ENCODE measurements at places on chromosomes 16 and 17.

GRCh38 chr16:11080999-11081630 lies 136.8 kb downstream of the CLEC16A start:
- no peak for DNase-seq

- no peak for DNase-seq
Observed at GRCh38 chr16:65041667-65042066, 80.2 kb downstream of the CDH11 start.

- no peak for DNase-seq
Observed at GRCh38 chr16:57821149-57821971, 19.1 kb upstream of the KIFC3 start.

DNA sequence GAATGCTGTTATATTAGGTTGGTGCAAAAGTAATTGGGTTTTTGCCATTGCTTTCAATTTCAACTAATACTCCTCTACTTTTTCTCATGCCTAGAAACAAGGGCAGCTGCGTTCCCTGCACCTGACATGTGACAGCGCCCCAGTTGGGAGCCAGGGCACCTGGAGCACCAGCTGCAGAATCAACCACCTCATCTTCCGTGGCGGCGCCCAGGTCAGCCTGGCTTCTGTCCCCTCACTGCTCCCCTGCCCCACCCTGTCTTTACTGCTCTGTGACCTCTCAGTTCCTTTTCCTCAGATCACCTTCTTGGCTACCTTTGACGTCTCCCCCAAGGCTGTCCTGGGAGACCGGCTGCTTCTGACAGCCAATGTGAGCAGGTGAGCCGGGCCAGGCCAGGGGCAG lies 16.4 kb upstream of the ITGAD start:
- DNase-seq = no peak

GRCh38 chr17:351449-351738 lies 1.2 kb downstream of the RPH3AL start:
- no peak for DNase-seq

DNA sequence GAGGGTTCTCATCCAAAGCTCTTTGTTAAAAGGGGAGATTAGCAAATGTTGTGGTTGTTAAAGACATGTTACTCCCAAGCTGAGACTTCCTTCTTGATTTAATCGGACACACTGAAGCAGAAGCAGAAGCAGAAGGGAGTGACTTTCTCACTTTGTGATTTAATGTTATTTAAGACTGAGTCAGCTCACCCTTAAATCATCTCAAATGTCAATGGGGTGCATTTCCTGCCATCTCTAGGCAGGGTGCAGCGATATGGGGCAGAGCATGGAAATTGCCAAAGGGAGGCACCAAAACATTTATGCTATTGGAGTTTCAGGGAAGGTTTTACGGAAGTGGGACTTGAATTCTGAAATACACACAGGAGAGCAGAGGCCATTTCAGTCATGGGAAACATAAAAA lies 283.6 kb downstream of the ABCC12 start:
- DNase-seq = no peak

DNA sequence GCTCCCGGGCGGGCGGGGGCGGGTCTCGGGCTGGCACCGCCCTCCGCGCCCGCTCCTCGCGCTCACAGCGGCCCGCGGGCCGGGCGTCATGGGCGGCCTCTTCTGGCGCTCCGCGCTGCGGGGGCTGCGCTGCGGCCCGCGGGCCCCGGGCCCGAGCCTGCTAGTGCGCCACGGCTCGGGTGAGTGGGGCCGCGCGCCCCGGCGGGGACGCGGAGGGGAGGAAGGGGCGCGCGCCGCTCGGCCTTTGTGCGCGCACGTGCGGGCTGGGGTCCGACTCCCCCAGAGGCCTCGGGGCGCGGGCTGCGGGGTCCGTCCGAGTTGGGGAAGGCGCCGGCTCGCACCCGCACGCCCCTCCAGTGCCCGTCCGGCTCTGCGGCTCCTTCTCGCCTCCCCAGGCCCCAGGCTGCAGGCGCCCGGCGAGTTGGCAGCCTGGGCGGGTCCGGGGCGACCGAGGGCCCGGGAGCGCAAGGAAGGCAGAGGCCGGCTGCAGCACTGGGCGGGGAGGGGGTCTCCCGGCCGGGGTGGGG lies at the start of gene NME4:
Gene NME4, plus strand, starts transcription at position 65 of the 527 bp plus-strand sequence. Its CDS starts 24 bp downstream, at position 89.
- no peak for DNase-seq

- DNase-seq = no peak
Observed at GRCh38 chr17:61813211-61813610, 50.1 kb downstream of the BRIP1 start.

GRCh38 chr17:37490638-37491614 lies 1.2 kb downstream of the DUSP14 start:
- no peak for DNase-seq

DNA sequence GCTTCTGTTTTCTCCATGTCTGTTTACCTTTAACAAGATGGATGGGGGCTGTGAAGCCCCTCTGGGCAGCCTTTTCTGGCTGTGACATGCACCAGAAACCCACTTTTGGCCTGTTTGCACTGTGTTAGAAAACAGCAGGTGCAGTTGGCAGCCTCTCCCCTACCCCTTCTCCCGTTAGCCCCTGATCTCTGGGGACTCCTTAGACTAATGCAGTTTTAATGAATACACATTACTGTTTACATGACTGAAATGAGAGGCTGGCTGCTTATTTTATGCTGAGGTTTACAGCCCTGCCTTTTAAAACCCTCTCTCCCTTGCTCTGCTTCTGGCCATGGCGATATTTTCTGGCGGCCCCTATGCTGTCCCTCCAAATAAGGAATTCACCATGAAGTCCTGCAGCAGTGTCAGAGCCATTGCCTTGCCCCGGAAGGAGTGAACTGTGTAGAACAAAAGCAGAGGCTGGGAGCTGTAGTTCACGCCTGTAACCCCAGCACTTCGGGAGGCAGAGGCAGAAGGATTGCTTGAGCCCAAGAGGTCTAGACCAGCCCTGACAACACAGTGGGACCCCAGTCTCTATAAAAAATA lies 79.3 kb downstream of the PRKCB start:
- DNase-seq = no peak

GRCh38 chr16:83803811-83804210 lies 4.0 kb upstream of the HSBP1 start:
- no peak for DNase-seq

GRCh38 chr16:24541233-24541933 lies 2.0 kb downstream of the RBBP6 start:
- no peak for DNase-seq

DNA sequence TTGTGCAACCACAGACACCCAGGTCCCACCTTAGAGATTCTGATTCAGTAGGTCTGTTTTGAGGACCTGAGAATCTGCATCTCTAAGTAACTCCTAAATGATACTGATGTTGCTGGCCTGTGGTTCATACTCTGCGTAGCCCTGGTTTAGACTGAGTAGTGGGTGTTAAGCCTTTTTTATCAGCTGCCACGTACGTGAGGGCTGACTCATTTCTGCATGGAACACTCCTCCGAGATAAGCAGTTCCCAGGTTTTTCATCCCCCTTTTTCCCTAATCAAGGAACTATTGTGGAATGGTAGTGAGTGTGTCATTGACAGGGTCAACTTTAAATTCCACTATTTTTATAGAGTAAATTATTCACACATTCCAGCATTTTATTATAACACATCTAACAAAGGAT lies 26.1 kb downstream of the CDRT4 start:
- no peak for DNase-seq
